ENCODE measurements at places on chromosomes 11 and 22.

DNA sequence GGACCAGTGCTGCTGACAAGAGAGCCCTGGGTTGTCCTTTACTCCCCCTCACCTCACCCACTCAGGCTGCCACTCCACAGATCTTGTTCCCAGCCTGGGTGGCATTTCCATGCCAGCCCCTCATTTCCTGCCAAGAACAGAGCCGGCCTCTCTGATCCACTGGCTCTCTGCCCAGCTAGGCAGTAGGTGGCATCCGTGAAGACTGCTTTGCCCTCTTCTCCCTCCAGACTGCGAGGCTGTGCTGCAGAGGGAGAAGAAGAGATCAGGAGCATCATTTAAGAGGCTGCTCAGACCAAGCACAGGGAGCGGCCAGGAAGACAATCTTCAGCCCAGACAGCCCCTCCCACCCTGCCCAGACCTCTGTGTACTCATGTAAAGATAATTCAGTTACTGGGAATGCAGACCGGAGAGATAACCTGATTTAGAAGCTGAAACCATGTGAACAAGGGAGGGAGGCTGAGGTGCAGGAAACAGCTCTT lies 126.9 kb upstream of the NCAM1 start:
- DNase-seq: no peak

DNA sequence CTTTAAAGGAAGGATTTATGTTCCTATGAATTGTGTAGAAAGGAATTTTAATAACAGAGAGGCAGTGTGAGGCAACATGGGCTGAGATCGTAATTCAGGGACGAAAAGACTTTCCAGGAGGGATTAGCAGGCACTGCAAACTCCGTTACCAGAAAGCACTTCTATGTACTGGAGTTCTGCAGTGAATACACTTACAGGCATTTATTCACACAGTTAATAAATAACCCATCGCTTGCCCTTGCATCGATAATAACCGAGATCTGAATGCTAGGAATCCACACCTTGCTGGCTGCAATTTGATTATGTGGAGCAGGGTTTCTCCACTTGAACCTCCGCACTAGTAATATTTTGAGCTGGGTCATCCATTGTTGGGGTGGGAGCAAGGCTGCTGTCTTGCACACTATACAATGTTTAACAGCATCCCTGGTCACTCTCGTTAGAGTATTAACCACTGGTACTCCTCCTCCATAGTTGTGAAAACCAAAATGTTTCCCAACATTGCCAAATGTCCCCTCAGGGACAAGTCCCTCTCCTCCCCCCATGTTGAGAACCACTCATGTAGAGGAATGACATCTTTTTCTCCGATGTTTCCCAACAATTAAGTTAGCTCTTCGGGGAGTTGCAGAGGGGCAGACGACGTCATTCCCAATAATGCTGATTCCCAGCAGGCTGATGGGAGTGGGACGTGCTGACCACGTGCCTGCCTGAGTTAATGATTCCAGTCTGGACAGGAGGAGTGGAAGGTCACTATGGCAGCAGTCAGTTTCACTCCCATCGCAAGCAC lies 99.5 kb downstream of the SNX19 start:
- DNase-seq: no peak

DNA sequence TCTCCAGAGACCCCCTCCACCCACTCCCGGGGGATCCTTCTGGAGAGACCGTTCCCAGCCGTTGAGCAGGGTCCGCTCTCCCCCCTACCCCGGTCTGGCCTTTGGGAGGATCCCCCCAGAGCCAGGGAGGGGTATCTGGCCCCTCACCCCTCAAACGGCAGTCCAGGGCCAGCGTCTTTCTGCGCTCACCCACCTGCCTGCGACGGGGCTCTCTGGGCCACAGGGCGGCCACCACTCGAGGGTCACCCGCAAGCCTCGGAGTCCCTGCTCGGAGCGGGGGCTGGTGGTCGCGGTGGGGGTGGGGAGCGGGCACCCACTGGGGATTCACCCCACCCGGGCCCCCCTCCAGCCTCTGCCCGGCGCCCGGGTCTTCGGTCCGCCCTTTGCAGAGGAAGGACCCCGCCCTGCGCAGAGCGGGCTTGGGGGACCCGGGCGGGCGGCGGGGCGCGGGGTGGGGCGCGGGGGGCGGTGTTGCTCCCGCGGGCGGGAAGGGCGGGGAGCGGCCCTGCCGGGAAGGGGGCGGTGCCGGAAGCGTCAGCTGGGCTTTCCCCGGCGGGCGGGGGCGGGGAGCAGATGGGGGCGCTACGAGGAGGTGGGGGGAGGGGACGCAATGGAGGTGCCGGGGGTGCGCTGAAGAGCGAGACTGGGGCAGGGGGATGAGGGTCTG lies 16.6 kb downstream of the CRELD2 start:
- DNase-seq: peak; percentile 79

GRCh38 chr11:27100534-27100933 lies 59.9 kb downstream of the BBOX1 start:
- no peak for DNase-seq

- DNase-seq: peak; percentile 77
Measured at GRCh38 chr11:441418-442274, at the start of gene ANO9. Gene ANO9, minus strand, starts transcription at chr11:442011. Its CDS starts 85 bp downstream, at chr11:441926.

DNA sequence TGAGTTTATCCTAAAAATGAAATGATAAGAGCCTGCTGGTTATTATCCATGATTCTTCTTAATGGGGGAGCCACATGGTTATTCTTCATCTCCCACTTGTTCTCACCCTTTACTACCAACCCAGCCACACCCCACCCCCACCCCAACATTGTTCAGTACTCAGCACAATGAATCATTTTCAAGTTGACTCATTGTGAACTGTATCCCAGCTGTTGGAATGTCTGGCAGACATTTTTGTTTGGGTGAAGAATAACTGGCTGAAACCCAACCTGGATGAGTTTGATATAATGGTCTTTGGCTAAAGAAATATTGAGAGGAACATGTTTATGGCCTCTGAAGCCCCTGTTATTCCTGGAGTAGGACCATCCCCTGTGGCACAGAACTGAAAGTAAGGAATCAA lies 136.2 kb downstream of the ELP4 start:
- DNase-seq: peak; percentile 23

DNA sequence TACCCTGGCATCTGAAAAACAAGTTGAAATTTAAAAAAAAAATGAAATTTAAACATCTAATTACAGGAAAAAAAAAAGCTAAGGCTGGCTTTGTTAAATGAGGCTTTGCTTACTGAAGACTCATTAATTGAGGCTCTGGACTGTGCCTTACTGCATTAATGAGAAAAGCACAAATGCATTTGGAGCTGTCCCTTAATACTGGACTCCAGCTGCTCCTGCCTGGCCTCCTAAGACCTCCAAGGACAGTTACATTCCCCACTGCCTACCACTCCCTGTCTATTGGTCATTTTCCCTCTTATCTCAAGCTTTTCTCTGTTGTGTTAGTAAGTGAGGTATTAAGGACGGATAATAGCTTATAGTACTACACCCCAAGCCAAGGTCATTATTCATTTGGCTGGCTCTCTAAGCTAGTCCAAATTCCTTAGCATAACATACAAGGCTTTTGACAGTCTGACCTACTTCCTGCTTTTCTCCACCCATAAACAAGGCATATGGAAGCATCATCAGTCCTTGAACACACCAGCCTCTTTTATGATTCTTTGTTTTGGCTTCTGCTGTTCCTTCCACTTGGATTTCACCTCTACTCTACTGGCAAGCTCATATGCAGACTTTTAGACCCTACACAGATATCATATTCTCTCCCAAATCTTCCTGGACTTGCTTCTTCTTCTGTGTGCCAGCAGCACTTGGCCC lies 62.5 kb downstream of the USP35 start:
- DNase-seq: no peak

- no peak for DNase-seq
Measured at GRCh38 chr11:60757231-60757800, 649 bp downstream of the MS4A15 start.

- no peak for DNase-seq
Measured at GRCh38 chr11:105577641-105578040, 32.2 kb upstream of the GRIA4 start.

GRCh38 chr11:122707901-122708300 lies 52.4 kb downstream of the UBASH3B start:
- DNase-seq: no peak

Measured in K562 (cell line).